Small intestine (tissue), 16 donors: ENCODE measurements at places on chromosomes 3 and 15. TPM values are rescaled to one million over a fixed set of nuclear protein-coding genes. Genes with fewer than 3 reads are reported as not detected.

DNA sequence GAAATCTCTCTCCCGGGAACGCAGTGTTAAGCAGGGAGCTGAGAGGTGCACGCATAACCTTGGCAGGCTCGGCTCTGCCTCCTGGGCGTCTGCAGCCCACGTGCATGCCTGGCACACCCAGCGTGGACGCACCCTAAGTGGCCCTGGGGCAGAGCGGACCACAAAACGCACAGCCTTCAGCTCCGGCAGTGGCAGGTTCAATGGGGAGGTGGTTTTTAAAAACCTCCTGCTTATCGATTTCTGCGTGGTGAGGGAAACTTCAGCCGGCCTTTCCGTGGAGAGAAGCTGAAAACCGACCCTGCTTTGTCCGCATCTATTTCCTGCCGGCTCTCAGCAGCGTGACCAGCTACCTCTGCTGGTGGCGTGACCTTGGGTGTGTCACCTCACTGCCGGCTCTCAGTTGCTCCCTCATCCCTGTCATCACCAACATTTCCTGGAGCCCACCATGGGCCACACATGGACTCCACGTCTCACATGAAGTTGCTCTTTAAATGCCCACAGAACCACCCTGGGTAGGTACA lies 134.8 kb upstream of the MEF2A start:
- DNase-seq = no peak
- H3K36me3 ChIP-seq = no peaks in the 10 kb centered on the region
- H3K4me1 ChIP-seq = peaks cover 7% of the 10 kb centered on the region
- no peaks in the 10 kb centered on the region for H3K27me3 ChIP-seq

GRCh38 chr3:183193762-183194689 lies 31.5 kb upstream of the LAMP3 start:
- no peaks in the 10 kb centered on the region for H3K4me1 ChIP-seq
- H3K4me3 ChIP-seq = no peak overlapping the region
- no peak for DNase-seq
- H3K27me3 ChIP-seq = no peaks in the 10 kb centered on the region

GRCh38 chr3:102718651-102719050 lies 283.8 kb downstream of the ZPLD1 start:
- DNase-seq = no peak
- H3K4me3 ChIP-seq = no peak overlapping the region
- H3K4me1 ChIP-seq = no peaks in the 10 kb centered on the region

DNA sequence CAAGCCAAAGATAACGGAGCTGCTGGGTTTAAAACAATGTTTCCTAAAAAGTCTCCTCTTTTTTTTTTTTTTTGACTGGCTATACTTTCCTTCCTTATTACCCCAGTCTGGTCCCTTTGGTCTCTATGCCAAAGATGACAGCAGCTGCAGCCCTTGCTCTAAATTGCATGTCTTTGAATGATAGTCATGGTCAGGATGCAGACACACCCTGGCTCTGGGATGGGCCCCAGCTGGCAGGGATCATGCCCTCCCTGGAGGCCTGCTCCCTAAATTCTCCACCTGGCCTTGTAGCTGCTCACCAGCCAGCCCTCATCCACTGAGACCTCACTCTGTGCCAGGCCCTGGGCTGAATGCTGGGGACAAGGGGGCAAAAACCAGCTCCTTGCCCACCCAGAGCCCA lies 95.8 kb downstream of the MESD start:
- no peaks in the 10 kb centered on the region for H3K4me1 ChIP-seq
- no peak overlapping the region for H3K27ac ChIP-seq
- H3K4me3 ChIP-seq = no peak overlapping the region

DNA sequence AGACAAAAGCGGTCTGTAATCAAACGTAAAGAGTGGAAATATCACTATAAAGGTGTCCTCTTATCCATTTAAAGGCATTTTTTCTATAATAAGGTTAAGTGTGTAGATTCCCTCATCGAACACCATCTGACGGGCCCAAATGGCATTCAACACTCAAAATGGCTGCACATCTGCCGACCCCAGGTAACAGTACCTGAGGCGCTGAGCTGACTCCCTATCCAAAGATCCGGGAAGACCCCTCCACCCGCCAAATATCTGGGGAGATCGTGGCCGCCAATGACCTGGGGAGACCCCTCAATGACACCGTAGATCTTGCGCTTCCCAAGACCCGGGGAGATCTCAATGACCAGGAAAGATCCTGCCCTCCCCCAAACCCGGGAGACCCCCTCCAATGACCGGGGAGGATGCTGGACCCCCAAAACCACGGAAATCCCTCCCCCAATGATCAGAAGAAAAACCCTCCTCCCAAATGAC lies 476 bp downstream of the IP6K2 start:
- DNase-seq = no peak
- peaks cover 4% of the 10 kb centered on the region for H3K4me1 ChIP-seq
- no peaks in the 10 kb centered on the region for H3K27me3 ChIP-seq
- H3K27ac ChIP-seq = peak overlapping the region; percentile 88
- peak overlapping the region; percentile 100 for H3K4me3 ChIP-seq
- H3K36me3 ChIP-seq = peaks cover 4% of the 10 kb centered on the region

GRCh38 chr3:30664884-30665283 lies 58.5 kb downstream of the TGFBR2 start:
- H3K27ac ChIP-seq = no peak overlapping the region
- H3K4me1 ChIP-seq = no peaks in the 10 kb centered on the region
- H3K4me3 ChIP-seq = no peak overlapping the region
- peaks cover 3% of the 10 kb centered on the region for H3K36me3 ChIP-seq
- DNase-seq = peak; percentile 29

DNA sequence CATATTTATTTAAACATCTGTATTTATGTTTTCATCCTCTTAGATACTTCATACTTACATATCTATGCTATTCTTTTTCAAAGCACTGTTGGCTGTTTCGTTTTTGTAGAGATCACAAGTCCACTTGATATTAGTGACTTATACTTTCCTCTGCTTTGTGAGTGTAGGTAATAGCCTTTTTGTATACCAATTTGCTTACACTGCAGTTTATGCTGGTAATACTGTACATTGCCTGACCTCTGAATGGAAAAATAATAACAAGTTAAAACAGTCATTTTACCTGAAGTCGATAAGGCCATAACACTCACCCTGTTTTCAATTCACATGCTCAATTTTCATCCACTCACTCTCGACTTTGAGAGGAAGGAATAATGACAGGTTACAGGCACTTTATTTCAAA lies 89.9 kb upstream of the NANOGP8 start:
- no peak for DNase-seq
- H3K27ac ChIP-seq = no peak overlapping the region
- H3K4me3 ChIP-seq = no peak overlapping the region
- no peaks in the 10 kb centered on the region for H3K4me1 ChIP-seq
- no peaks in the 10 kb centered on the region for H3K27me3 ChIP-seq

DNA sequence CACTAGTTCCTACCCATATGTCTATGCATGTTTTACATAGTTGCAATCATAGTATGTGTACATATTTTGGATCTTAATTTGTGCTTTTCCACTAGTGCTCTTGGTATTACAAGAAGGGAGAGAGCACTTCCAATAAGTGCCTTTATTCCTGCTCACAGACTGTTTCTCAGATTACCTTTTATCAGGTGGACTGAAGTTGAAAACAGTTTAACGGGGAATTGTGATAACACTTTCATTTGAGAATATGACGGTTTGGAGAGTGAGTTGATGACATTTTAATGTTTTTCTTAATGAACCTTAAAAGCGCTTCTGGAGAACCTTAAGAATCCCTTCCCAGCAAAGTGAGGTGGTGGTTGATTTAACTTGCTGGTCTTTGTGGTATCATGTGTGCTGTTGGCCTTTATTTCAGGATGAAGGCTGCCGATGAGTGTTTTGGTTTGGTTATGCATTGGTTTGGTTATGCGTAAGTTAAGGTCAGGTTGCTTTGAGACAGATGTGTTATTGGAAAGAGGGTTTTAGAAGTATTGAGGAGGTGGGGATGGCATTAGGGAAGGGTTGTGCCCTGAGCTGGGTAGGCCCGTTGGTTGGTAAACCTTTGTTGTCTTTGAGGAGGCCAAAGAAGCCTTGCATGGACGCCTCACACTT lies 2.8 kb downstream of the EDEM1 start:
- no peak overlapping the region for H3K4me3 ChIP-seq
- H3K27ac ChIP-seq = no peak overlapping the region
- no peaks in the 10 kb centered on the region for H3K36me3 ChIP-seq
- H3K4me1 ChIP-seq = peaks cover 5% of the 10 kb centered on the region

Gene CD80
- 0.53 TPM for polyA plus RNA-seq

- no peaks in the 10 kb centered on the region for H3K27me3 ChIP-seq
- H3K4me1 ChIP-seq = peaks cover 2% of the 10 kb centered on the region
- no peak overlapping the region for H3K4me3 ChIP-seq
- H3K27ac ChIP-seq = peak overlapping the region; percentile 8
Observed at GRCh38 chr3:63960048-63960711, 48.0 kb upstream of the SCAANT1 start.

Gene PLIN1
- polyA plus RNA-seq = 4.2 TPM

Gene ACAN
- 0.09 TPM for polyA plus RNA-seq

GRCh38 chr15:85692873-85693272 lies 101.9 kb downstream of the KLHL25 start:
- peak; percentile 35 for DNase-seq
- H3K4me3 ChIP-seq = no peak overlapping the region
- H3K4me1 ChIP-seq = no peaks in the 10 kb centered on the region
- H3K27ac ChIP-seq = peak overlapping the region; percentile 80
- no peaks in the 10 kb centered on the region for H3K27me3 ChIP-seq

GRCh38 chr3:29889215-29889614 lies 608.3 kb downstream of the RBMS3 start:
- no peaks in the 10 kb centered on the region for H3K36me3 ChIP-seq
- no peak for DNase-seq
- H3K4me1 ChIP-seq = no peaks in the 10 kb centered on the region
- H3K27ac ChIP-seq = no peak overlapping the region
- no peaks in the 10 kb centered on the region for H3K27me3 ChIP-seq
- no peak overlapping the region for H3K4me3 ChIP-seq

GRCh38 chr3:194283221-194284006 lies 67.7 kb downstream of the CPN2 start:
- no peaks in the 10 kb centered on the region for H3K27me3 ChIP-seq
- H3K36me3 ChIP-seq = no peaks in the 10 kb centered on the region
- peaks cover 6% of the 10 kb centered on the region for H3K4me1 ChIP-seq
- DNase-seq = no peak
- H3K4me3 ChIP-seq = no peak overlapping the region

GRCh38 chr3:39140341-39140971 lies 12.9 kb downstream of the CSRNP1 start:
- no peak overlapping the region for H3K4me3 ChIP-seq
- H3K27me3 ChIP-seq = no peaks in the 10 kb centered on the region
- DNase-seq = no peak
- H3K4me1 ChIP-seq = peaks cover 19% of the 10 kb centered on the region
- H3K36me3 ChIP-seq = peaks cover 20% of the 10 kb centered on the region
- H3K27ac ChIP-seq = peak overlapping the region; percentile 57

Gene PLA2G4D
- 0.22 TPM for polyA plus RNA-seq

GRCh38 chr15:67652586-67652985 lies 110.1 kb downstream of the MAP2K5 start:
- DNase-seq = no peak
- H3K4me1 ChIP-seq = no peaks in the 10 kb centered on the region
- no peak overlapping the region for H3K4me3 ChIP-seq
- no peaks in the 10 kb centered on the region for H3K27me3 ChIP-seq
- peaks cover 1% of the 10 kb centered on the region for H3K36me3 ChIP-seq

GRCh38 chr15:81939604-81940440 lies 106.0 kb downstream of the MEX3B start:
- no peaks in the 10 kb centered on the region for H3K36me3 ChIP-seq
- H3K27me3 ChIP-seq = no peaks in the 10 kb centered on the region
- no peak overlapping the region for H3K27ac ChIP-seq
- H3K4me1 ChIP-seq = no peaks in the 10 kb centered on the region
- no peak overlapping the region for H3K4me3 ChIP-seq

GRCh38 chr3:1734494-1735122 lies 364.1 kb upstream of the CNTN4 start:
- H3K27me3 ChIP-seq = no peaks in the 10 kb centered on the region
- DNase-seq = no peak
- no peaks in the 10 kb centered on the region for H3K36me3 ChIP-seq

DNA sequence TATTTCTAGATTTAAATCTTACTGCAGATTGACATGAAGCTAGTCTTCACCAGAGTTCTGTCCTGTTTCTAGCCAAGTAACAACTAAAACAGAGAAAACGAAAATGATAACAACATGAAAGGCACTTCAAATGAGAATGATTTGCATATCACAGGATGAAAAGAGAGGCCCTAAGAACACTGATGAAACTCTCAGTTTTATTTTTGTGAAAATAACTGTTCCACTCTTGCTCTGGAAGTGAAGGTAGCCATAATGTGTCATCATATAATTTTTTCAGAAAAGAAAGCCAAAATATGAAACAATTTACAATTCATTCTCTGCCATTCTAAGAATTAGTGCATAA lies 274.4 kb downstream of the ADAMTSL3 start:
- DNase-seq = no peak
- no peaks in the 10 kb centered on the region for H3K36me3 ChIP-seq
- H3K4me1 ChIP-seq = no peaks in the 10 kb centered on the region
- no peaks in the 10 kb centered on the region for H3K27me3 ChIP-seq
- no peak overlapping the region for H3K27ac ChIP-seq

Gene UBA5
- 64.3 TPM for polyA plus RNA-seq

DNA sequence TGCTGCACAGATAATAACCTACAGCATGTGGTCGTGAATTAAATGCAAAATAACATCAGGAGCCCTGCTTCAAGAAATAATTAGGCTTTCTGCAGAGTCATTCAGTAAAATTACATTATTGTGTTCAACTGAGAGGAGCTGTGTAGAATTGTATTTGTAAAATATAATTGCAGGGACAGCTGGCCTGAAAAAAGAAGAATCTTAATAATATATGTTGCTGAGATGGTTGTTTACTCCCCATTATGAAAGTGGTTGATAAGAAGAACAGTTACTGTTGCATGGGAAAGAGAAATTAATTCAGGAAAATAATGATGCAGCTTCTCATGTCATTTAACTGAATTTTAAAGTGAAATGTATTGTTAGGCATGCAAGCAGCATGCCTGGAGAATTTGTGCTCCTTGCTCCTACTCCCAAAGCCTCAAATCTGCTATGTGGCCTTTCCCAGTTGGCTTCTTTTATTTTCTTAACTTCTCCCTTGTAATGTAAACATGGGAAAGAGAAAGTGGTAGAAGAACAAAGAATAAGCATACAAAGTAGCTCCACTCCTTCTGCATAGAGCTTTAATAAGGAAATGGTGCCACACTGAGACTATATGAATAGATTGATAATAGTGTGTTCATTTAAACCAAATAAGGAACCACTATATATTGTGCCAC lies 100.1 kb downstream of the VGLL3 start:
- no peaks in the 10 kb centered on the region for H3K4me1 ChIP-seq
- H3K27ac ChIP-seq = no peak overlapping the region

- H3K4me1 ChIP-seq = peaks cover 9% of the 10 kb centered on the region
- H3K4me3 ChIP-seq = no peak overlapping the region
- H3K27ac ChIP-seq = no peak overlapping the region
Observed at GRCh38 chr3:63972196-63972595, 51.1 kb downstream of the PSMD6 start.

GRCh38 chr15:58517682-58518525 lies 86.1 kb downstream of the LIPC start:
- no peak for DNase-seq
- no peaks in the 10 kb centered on the region for H3K4me1 ChIP-seq
- peak overlapping the region; percentile 8 for H3K27ac ChIP-seq
- H3K36me3 ChIP-seq = no peaks in the 10 kb centered on the region
- no peak overlapping the region for H3K4me3 ChIP-seq

GRCh38 chr3:184389384-184389783 lies 9.5 kb downstream of the CHRD start:
- DNase-seq = no peak
- H3K4me1 ChIP-seq = no peaks in the 10 kb centered on the region
- no peaks in the 10 kb centered on the region for H3K36me3 ChIP-seq
- no peak overlapping the region for H3K4me3 ChIP-seq

- no peak overlapping the region for H3K4me3 ChIP-seq
- H3K36me3 ChIP-seq = peaks cover 2% of the 10 kb centered on the region
- DNase-seq = no peak
- H3K4me1 ChIP-seq = no peaks in the 10 kb centered on the region
- H3K27ac ChIP-seq = no peak overlapping the region
Observed at GRCh38 chr3:126424751-126425150, 30.0 kb downstream of the CFAP100 start.
